ENCODE measurements at places on chromosomes 2 and 18.
A peak's percentile ranks its signal among the peaks of the same experiment; 100 is the strongest.

- DNase-seq: no peak
Observed at GRCh38 chr18:23094411-23095190, 40.7 kb upstream of the CABLES1 start.

- DNase-seq: no peak
Observed at GRCh38 chr2:223357076-223357475, 245.1 kb downstream of the SCG2 start.

- no peak for DNase-seq
Observed at GRCh38 chr2:1484131-1484884, 71.0 kb downstream of the TPO start.

DNA sequence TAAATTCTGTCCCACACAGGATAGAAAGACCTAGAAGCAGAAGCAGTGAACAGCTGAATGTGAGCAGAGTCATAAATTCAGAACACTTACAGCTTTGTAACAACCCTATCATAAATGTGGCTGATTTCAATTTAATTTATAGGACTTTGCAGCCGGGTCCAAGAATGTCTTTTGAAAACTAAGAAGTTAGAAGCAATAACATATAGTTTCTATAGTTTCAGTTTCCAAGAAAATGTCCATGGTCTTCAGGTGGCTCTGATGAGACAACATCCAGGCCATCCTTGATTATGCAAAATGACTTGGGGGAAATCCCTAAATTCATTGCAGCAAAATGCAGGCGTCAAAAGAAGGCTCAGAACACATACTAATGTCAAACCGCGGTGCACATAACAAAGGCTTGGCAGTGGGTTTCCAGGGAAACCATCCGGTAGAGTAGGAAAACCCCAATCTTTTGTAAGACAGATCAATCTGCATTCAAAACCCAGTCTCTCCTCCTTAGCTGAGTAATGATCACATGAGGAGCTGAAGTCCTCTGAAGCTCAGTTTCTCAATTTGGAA, 442.2 kb upstream of the ID2 start:
- peak; percentile 29 for DNase-seq

- no peak for DNase-seq
Observed at GRCh38 chr2:44945676-44946371, 4.3 kb downstream of the SIX3 start.

DNA sequence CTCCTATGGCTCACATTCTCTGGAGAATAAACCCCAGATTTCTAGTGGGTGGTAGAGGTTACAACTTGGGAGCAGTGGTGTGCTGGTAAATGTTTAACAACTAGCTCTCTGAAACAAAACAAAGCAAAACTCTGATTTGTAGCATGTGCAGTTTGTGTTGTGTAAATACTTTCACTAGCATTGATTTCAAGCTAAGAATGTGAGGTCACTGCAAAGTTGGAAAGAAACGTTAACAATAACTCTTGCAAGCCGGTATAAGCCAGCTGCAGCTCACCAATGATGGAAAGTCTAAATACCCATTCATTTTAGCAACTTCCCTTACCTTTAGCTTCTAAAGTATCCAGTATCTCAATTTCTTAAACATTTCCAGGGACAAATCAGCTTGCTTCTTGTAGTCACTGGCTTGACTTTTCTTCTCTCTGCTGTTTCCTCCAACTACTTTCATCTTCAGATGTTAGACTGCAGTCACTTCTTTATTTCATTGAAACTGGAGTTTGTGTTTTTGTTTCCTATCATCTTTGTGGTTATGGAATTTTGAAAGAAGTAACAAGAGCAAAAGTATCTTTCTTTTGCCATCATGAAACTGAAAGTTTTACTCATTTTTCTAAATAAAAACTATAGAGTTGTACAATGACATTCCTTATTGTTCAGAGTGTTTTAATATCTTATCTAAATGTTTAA, 140.2 kb downstream of the PLCL1 start:
- DNase-seq: no peak
